Adrenal gland (tissue), 19 donors: ENCODE measurements at places on chromosomes 2 and 18. TPM values are rescaled to one million over a fixed set of nuclear protein-coding genes. Genes with fewer than 3 reads are reported as not detected.
A peak's percentile ranks its signal among the peaks of the same experiment; 100 is the strongest.

POMC gene
- total RNA-seq: 83.4 TPM

DNA sequence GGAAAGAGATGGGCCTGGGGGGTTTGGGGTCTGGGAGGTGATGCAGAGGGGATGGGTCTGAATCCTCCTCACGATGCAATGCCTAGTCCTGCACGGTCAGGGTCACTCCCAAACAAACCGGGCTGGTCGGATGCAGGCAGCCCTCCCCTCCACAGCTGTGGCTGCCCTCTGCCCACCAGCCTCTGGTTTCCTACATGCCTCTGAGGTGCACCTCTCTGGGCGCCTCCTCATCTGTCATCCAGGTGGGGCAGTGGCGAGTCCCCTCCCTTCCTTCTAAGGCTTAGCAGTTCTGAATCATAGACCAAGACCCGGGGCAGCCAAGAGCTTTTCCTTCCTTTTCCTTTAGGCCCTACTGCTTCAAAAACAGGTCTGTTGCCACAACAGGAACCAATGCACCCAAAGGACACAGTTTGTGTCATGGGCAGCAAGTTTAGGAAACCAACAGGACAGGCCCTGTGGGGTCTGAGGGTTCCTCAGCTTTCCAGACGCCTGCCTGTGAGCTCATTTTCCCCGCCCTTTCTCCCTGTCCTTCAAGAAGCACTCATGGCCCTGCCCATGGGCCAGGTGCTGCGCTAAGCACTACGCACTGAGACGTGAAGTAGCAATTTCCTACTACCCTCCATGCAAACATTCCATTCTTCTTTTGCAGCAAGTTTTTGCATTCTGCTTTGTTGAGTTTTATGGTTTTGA is 6.5 kb upstream of the MAL start:
- H3K27ac ChIP-seq: no peak overlapping the region
- no peaks in the 10 kb centered on the region for H3K4me1 ChIP-seq
- DNase-seq: no peak
- H3K27me3 ChIP-seq: peaks cover 15% of the 10 kb centered on the region
- no peak overlapping the region for H3K4me3 ChIP-seq

DNA sequence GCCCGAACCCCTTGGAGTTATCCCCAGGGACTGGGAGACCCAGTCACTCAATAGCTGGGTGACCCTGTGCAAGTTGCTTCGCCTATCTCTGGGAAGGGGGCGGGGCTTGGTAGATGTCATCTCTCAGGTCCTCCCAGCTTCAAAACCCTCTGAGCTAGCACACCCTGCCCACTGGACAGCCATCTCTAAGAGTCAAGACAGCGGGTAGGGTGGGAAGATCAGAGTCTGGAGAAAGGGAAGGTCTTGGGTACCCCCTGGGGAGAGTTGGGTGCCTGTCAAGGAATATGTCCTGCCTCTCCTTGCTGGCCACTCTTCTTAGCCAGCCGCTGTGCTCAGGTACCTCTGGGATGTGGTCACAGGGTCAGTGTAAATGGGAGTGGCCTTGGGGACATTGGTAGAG is 8.0 kb downstream of the GLI2 start:
- H3K27ac ChIP-seq: no peak overlapping the region
- no peak for DNase-seq
- peaks cover 38% of the 10 kb centered on the region for H3K27me3 ChIP-seq
- H3K4me1 ChIP-seq: no peaks in the 10 kb centered on the region

FAM237A gene
- total RNA-seq: not detected

DNA sequence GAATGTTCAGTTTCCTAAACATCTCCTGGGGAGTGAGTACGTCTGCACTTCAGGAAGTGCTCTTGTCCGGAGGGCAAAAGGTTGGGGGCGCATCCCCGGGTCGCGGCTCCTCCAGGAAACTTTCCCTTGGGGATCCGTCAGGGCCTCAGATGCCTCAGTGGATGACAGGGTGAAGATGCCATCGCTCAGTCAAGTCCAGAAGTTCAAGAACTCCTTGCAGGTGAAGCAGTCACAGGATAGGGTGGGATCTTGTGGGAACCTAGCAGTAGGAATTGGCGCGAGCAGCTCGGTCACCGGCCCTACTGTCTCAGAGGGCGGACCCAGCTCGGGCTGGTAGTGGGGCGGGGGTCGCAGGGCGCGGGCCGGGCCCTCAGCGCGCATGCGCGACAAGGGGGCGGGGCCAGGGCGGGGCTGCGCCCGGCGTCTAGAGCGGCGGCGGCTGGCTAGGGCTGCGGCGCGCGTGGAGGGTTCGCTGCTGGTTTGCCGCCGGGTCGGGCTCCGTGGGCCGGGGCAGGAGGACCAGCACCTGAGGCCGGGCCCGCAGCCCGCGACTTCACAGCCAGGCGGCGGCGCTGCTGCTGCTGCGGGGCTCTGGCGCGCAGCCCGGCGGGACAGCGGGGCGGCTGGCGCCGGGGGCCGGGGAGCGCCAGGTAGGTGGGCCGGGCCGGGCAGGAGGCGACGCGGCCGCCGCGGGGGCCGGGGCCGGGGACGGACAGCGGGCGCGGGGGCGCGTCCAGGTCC is at the start of gene INPP4A:
Gene INPP4A, plus strand, starts transcription at position 423 of the 741 bp plus-strand sequence. CDS start 75,191 bp downstream, outside the sequence.
- peak within 1 kb of the TSS; percentile 93 for H3K4me3 ChIP-seq
- H3K27ac ChIP-seq: peak within 1 kb of the TSS; percentile 43
- no peaks in the 10 kb centered on the region for H3K27me3 ChIP-seq
- H3K4me1 ChIP-seq: peaks cover 19% of the 10 kb centered on the region

USP37 gene
- total RNA-seq: 13.0 TPM

DNA sequence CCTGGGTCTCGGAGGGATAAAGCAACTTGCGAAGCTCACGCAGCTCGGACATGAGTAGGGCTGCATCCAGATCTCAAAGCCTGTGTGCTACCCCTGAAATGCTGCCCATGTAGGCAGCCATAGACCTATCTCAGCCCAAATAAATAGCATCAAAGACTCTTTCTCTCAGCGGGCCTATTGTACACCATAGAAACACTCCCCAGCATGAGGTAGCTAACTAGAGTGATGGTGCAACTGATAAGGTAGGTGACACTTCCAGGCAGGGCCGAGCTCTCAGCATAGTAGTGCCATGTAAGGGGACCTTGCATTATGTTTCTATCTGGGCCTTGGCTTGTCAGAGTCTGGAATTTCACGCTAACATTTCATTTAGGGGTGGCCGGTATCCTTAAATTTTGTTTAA is 52.4 kb downstream of the RABL2A start:
- no peak overlapping the region for H3K4me3 ChIP-seq
- no peaks in the 10 kb centered on the region for H3K27me3 ChIP-seq
- DNase-seq: no peak

DNA sequence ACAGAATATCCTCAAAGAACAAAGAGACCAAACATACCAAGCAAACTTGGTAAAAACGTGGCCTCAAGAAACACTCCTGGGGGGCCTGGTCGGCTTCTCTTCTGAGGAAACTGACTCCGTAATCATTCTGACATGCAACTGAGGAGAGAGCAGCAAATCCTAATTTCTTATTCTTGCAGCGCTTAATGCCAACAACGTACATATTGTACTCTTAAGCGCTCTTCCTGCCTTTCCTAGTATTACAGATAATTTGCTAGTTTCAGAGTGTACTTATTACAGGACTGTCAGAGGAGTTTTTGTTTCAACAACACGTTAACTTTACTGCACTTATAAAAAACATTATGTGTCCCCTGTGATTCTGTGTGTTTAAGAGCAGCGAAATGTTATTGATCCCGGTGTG is 64.9 kb downstream of the ZNF521 start:
- H3K36me3 ChIP-seq: no peaks in the 10 kb centered on the region
- no peak overlapping the region for H3K27ac ChIP-seq
- no peaks in the 10 kb centered on the region for H3K27me3 ChIP-seq
- no peaks in the 10 kb centered on the region for H3K4me1 ChIP-seq
- no peak overlapping the region for H3K4me3 ChIP-seq

GRCh38 chr18:79208906-79209305 is 139.7 kb downstream of the ATP9B start:
- H3K36me3 ChIP-seq: peaks cover 8% of the 10 kb centered on the region
- H3K27me3 ChIP-seq: no peaks in the 10 kb centered on the region
- H3K4me3 ChIP-seq: no peak overlapping the region
- DNase-seq: peak; percentile 34

SYT4 gene
- 1.9 TPM for total RNA-seq

- H3K36me3 ChIP-seq: no peaks in the 10 kb centered on the region
- no peak overlapping the region for H3K27ac ChIP-seq
- no peak overlapping the region for H3K4me3 ChIP-seq
- peaks cover 28% of the 10 kb centered on the region for H3K27me3 ChIP-seq
Measured at GRCh38 chr2:72141032-72141645, 6.5 kb downstream of the CYP26B1 start.

DNA sequence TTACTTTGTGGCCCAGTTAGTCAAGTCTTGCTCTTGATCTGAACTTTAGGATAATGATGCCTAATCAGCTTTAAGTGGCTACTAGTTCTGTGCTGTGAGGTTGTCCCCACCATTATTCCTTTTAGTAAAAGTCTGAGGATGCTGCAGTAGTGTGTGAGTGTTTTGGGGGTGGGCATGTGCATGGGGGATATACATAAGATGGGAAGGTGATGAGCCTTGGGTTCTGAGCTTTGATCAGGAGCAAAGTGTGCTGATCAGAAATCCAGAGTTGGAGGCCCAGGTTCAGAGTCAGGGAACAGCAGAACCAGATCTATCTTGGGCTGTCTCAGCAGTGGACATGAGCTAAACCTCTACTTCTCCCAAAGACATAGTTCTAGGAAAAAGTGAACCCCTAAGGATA is 66.8 kb downstream of the POLE4 start:
- H3K36me3 ChIP-seq: no peaks in the 10 kb centered on the region
- no peak overlapping the region for H3K27ac ChIP-seq
- H3K4me1 ChIP-seq: no peaks in the 10 kb centered on the region

GAREM1 gene
- 24.4 TPM for total RNA-seq

EGR4 gene
- not detected for total RNA-seq

- H3K4me3 ChIP-seq: no peak overlapping the region
- H3K27me3 ChIP-seq: no peaks in the 10 kb centered on the region
- no peaks in the 10 kb centered on the region for H3K4me1 ChIP-seq
- H3K27ac ChIP-seq: no peak overlapping the region
Measured at GRCh38 chr2:121884511-121884921, 129.1 kb downstream of the TSN start.

DNA sequence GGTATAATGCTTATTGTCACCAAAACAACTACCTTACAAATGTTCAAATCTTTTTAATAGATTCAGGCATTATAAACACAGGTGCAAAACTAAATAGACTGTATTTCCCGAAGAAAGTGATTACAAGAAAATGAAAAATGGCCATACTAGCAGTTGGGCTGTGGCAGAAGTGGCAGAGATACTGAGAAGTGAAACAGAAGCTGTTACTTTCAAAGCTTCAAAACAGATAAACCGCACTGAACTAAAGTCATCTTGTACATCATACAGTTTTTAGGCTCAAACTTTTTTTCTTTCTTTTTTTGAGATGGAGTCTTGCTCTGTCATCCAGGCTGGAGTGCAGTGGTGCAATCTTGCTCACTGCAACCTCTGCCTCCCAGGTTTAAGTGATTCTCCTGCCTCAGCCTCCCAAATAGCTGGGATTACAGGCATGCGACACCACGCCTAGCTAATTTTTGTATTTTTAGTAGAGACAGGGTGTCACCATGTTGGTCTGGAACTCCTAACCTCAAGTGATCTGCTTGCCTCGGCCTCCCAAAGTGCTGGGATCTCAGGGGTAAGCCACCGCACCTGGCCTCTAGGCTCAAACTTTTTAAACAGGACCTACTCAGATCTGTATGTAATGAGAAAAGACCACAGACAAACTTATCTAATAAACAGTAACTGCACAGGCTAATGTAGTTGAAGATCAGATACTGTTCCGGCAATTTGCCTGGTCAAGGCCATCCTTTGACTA is 77.9 kb upstream of the SATB2 start:
- no peaks in the 10 kb centered on the region for H3K36me3 ChIP-seq
- H3K4me1 ChIP-seq: no peaks in the 10 kb centered on the region
- no peak for DNase-seq
- H3K4me3 ChIP-seq: no peak overlapping the region
- H3K27ac ChIP-seq: no peak overlapping the region
- no peaks in the 10 kb centered on the region for H3K27me3 ChIP-seq

CCDC88A gene
- total RNA-seq: 23.0 TPM

GKN1 gene
- total RNA-seq: not detected

GRCh38 chr2:177281400-177282180 is 17.1 kb upstream of the NFE2L2 start:
- no peaks in the 10 kb centered on the region for H3K4me1 ChIP-seq
- no peaks in the 10 kb centered on the region for H3K27me3 ChIP-seq
- no peak overlapping the region for H3K27ac ChIP-seq
- no peaks in the 10 kb centered on the region for H3K36me3 ChIP-seq
- no peak overlapping the region for H3K4me3 ChIP-seq

- DNase-seq: no peak
- no peaks in the 10 kb centered on the region for H3K4me1 ChIP-seq
- H3K4me3 ChIP-seq: no peak overlapping the region
- no peaks in the 10 kb centered on the region for H3K27me3 ChIP-seq
- H3K36me3 ChIP-seq: no peaks in the 10 kb centered on the region
- H3K27ac ChIP-seq: no peak overlapping the region
Measured at GRCh38 chr18:41657189-41657588, 297.8 kb upstream of the PIK3C3 start.

DNA sequence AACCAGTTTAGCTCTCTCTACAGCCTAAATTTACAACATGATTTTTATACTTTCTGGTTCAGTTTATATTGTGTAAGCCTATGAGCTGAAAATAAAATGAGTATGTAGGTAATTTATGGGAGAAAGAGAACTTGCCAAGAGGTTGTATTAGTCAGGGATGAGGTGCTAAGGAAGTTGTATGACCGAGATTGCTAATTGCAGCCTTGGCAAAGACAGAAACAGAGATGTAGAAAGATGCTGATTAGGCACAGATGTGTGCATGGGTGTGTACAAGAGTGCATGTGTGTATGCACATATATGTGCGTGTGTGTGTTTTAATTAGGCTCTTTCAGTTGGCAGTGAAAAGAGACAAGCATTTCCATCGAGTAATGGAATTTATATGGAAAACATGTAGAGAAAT is 213.9 kb downstream of the FBXO15 start:
- H3K36me3 ChIP-seq: no peaks in the 10 kb centered on the region
- H3K27me3 ChIP-seq: no peaks in the 10 kb centered on the region
- no peak overlapping the region for H3K27ac ChIP-seq
- DNase-seq: no peak
